ENCODE measurements at places on chromosomes 16 and 17.

GRCh38 chr16:69166221-69166833 is 20.6 kb upstream of the SNTB2 start:
- no peak for DNase-seq

GRCh38 chr16:65123396-65124211 is 1.7 kb upstream of the CDH11 start:
- no peak for DNase-seq

DNA sequence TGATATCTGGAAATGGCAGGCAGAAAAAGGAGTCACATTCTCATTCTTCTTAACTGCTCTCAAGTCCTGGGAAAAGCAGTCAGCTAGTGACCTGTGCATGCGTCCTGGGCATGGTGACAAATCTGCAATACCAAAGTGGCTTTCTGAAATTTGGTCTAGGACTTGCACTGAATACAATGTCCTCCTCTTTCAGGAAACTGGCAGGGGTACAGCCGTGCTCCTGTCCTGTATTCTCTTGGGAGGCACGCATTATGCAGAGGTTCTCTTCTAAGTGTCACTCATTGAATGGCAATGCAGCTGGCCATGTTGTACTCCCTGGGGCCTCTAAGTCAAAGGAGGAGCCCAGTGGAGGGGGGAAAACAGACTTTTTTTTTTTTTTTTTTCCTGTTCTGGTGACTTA is 10.6 kb downstream of the PHF12 start:
- DNase-seq: no peak

- DNase-seq: no peak
Measured at GRCh38 chr17:69346766-69347165, 19.8 kb upstream of the ABCA5 start.

DNA sequence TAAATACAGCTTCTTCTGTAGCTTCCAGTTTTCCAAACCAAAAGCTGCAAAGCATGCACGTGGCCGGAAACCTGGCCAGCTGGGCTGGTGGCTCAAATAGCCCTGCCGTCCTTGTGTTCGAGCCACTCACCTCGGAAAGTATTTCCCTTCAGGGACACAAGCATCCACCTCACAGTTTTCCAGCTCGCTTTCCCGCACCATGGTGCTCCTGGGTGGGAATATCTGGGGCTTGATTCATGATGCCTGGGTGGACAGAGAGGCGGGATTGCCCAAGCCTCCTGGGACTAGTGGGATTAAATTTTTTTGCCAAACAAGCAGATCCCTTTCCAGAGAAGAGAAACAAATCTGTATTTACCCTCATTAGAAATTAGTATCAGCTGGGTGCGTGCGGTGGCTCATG is 7.1 kb upstream of the MVD start:
- no peak for DNase-seq

All from HAP-1 (cell line).